SHP77 (cell line): ENCODE measurements at places on chromosomes 4 and X.

GRCh38 chr4:168598191-168598590 lies 101.3 kb downstream of the PALLD start:
- DNase-seq, result no peak

GRCh38 chrX:141989134-141989533 lies 85.4 kb downstream of the MAGEC1 start:
- DNase-seq, result no peak

- DNase-seq, result peak; percentile 7
Observed at GRCh38 chrX:80812176-80812575, 2.5 kb upstream of the BRWD3 start.

DNA sequence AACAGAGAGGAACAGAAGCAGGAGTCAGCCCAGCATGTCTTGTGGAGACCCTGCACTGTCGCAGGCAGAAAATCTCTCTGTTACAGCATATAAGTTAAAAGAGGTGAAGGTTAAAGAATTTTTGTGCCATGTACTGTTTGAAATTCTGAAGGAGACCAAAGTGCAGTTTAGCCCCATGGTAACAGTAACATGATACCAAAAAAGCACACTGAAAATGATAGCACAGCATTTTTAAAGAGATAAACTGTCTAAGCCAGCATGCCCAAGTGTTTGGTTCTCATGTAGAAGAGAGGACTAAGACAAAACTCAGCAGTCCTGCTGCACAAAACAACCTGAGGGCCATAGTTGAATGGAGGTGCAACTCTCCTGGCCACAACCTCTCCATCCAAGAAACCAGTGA lies 41.9 kb upstream of the PARM1 start:
- DNase-seq, result no peak

- DNase-seq, result no peak
Observed at GRCh38 chr4:53656421-53656981, 65.2 kb upstream of the LNX1 start.

DNA sequence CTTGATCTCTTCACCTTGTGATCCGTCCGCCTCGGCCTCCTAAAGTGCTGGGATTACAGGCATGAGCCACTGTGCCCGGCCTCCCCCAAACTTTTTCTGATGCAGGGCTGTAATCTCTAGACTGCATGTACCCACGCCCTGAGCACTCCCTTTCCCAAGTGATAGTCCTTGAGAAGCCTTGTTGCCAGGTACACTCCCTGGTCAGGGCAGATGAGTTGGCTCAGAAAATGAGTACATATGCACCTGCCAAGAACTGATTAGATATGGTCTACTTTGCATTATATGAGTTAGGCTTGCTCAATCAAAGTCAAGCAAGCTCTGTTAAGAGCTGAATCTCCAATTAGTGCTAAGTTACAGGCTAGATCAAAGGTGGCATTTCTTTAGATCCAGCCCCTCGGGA lies 20.3 kb downstream of the APOO start:
- no peak for DNase-seq

DNA sequence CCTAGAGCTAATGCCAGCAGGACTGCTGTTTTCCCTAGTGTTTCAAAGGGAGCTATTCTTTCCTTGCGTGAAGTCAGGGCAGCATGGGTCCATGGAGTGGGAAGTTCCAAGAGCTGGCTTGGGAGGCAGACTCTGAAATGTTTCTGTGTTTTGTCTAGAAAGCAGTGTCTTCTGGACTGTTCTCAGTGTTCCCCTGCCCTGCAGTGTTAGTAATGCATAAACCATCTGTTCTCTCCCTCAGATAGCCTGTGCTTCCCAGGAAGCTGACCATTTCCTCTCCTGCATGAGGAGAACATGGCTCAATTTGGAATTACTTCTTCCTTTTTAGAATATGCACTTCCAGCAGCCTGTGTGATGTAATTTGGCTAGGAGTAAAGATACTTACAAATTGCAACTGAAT lies 116.7 kb upstream of the CXCL13 start:
- DNase-seq, result no peak

DNA sequence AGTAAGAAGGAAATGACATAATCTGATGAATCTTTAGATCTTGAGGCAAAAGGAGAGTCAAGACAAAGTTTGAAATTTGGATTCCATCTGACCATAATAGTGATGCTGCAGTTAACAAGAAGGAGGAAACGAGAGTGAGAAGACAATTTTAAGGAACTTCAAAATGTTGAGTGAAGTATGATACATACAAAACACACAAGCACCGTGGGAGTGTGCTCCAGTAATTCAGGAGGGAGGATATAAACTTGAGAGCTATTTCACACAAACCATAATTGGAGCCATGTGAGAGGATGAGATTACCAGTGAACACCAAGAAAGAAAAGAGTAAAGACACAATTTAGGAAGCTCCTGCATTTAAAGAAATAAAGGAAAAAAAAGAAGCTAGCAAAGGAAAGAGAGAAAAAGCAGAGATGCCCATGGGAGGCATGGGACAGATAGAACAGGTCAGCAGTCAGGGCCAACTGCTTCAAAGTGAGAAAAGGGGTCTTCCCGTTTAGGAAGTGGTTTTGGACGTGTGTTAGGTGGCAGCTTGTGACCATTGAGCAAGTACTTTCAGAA lies 150.7 kb upstream of the SLC7A11 start:
- DNase-seq, result no peak

DNA sequence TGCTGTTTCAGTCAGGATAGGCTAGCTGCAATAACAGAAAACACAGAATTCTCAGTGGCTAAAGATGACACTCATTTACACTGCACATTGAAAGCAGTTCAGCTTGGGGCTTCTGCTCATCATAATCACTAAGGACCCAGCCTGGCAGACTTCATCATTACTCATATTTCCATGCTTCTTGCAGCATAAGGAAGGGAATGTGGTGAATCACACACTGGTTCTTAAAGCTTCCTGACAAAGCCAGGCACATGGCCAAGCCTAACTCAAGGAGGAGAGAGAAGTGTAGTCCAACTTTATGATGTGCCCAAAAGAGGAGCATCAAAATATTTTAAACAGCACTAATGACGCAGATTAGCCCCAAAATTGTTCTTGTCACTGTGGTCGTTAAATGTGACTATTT lies 186.5 kb downstream of the BANK1 start:
- DNase-seq, result no peak

- no peak for DNase-seq
Observed at GRCh38 chr4:120266602-120267001, 200.0 kb upstream of the MAD2L1 start.

- DNase-seq, result peak; percentile 7
Observed at GRCh38 chrX:134727363-134727762, 69.1 kb upstream of the PLAC1 start.

- no peak for DNase-seq
Observed at GRCh38 chr4:6338951-6339817, 69.5 kb downstream of the WFS1 start.

GRCh38 chr4:166957451-166957850 lies 276.8 kb downstream of the SPOCK3 start:
- DNase-seq, result no peak

DNA sequence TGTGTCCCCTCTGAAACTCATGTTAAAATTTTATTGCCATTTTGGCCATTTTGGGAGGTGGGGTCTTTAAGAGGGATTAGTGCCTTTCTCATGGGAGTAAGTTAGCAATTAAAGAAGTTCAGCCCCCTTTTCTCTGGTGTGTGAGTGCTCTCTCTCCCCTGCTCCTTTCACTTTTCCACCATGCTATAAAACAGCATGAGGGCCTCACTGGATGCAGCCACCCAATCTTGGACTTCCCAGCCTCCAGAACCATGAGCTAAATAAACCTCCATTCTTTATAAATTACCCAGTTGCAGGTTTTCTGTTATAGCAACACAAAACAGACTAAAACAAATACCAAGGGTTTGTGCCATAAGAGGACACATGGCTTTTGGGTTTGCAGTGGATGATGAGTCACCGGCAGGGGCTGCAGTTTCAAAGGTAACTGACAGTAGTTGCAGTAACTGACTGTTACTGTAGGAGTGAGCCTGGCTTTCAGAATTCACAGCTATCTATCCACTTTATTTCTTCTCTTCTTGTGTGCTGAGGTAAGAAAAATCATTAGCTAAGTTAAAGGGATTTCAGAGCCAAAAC lies 121.5 kb downstream of the PPEF1 start:
- no peak for DNase-seq

DNA sequence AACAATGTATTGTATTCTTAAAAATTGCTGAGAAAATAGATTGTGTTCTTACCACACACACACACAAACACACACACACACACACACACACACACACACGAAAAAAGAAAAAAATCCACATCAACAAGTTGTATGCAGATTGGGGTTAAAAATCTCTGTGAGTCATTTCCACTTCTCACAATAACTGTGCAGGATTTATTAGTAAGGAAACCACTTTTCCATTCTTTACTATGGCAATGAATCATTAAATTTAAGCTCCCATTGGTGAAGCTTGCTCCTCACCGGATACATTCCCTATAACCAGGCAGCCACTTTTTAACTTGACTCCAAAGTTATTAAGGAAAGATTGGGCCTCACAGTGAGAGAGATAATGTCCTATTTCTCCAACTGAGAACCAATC lies 19.7 kb upstream of the MAGEE1 start:
- no peak for DNase-seq

DNA sequence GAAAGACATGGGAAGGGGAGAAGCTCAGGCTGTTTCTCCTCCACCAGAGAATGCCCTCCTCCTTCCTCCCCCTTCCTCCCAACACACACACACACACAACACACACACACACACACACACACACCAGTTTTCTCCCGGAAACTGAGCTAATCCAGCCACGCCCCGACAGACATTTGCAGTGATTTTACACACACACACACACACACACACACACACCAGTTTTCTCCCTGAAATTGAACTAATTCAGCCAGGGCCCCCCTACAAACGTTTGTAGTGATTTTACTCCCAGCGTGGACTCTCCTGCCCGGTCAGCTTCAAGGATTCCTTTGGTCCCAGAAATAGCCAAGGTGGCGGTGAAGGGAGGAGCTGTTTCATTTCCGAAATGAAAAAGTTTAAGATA lies 32.9 kb upstream of the STX18 start:
- no peak for DNase-seq

GRCh38 chrX:15881381-15881897 lies 26.8 kb upstream of the AP1S2 start:
- no peak for DNase-seq

GRCh38 chr4:113899271-113900070 lies 80.0 kb downstream of the ARSJ start:
- no peak for DNase-seq

DNA sequence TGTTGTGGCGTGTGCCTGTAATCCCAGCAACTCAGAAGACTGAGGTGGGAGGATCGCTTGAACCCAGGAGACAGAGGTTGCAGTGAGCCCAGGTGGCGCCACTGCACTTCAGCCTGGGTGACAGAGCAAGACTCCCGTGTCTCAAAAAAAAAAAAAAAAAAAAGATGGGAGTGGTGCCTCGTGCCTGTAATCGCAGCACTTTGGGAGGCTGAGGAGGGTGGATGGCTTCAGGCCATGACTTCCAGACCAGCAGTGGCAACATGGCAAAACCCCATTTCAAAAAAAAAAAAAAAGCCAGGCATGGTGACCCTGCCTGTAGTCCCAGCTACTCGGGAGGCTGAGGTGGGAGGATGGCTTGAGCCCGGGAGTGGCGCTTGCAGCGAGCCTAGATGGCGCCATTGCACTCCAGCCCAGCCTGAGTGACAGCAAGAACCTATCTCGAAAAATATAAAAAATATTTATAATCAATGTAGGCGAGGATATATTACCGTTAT lies 27.0 kb downstream of the EIF2S3 start:
- DNase-seq, result peak; percentile 31

- no peak for DNase-seq
Observed at GRCh38 chr4:176654565-176655216, 138.0 kb downstream of the VEGFC start.

DNA sequence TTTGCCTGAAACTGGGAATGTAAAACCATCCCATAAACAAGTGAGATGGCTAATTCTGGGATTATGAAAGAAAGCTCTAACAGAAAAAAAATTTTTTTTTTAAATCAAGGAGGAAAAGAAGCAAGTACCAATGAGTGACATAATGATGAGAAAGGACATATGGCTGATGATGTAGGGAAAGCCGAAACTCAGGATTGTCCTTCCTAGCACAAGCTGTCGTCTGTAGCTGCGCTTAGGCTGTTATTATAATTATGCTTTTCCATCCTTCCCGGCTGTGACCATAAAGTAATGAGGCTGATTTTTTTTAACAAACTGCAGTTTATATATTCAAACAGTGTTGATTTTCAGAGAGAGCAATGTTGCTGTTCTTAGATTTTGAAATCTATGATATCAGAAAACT lies 209.8 kb upstream of the NOCT start:
- DNase-seq, result no peak

GRCh38 chr4:78247536-78248285 lies 190.6 kb downstream of the FRAS1 start:
- DNase-seq, result no peak

GRCh38 chrX:154349979-154350378 lies 24.5 kb downstream of the FLNA start:
- no peak for DNase-seq

DNA sequence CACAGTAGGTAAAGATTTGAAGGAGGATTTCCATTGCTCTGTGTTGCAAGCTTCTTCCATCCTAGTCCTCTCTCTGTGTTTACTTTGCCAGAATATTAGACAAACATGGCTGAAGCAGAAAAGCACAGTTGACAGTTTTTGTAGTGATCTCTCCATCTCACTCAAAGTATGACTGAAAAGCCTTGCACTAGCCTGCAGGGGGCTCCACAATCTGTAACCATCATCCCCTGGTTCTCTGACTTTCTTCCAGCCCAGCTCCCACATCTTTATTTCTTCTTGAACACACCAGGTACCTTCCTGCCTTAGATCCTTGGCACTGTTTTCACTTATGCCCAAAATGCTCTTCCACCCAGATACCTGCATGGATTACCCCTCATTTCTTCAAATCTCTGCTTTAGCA lies 34.1 kb upstream of the HHIP start:
- no peak for DNase-seq

GRCh38 chr4:10697086-10697485 lies 12.5 kb upstream of the CLNK start:
- peak; percentile 35 for DNase-seq

GRCh38 chr4:182555997-182556418 lies 312.8 kb downstream of the TENM3 start:
- peak; percentile 22 for DNase-seq
